Lower lobe of right lung (tissue), 2 donors: ENCODE measurements at places on chromosomes 12 and 14. TPM values are rescaled to one million over a fixed set of nuclear protein-coding genes. Genes with fewer than 3 reads are reported as not detected.

DNA sequence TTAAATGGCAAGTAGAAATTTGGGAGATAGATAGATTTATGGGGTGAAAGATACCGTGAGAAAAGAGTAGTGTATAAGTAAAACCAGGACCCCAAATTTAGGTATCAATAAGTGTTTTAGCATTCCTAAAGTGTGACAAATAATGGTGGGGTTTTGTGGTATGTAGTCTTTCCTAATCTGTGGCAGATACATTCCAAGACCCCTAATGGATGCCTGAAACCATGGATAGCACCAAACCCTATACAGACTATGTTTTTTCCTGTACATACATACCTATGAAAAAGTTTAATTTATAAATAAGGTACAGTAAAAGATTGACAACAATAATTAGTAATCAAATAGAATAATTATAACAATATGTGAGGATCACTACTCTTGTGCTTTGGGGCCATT is 14.4 kb upstream of the TCP11L2 start:
- no peak for DNase-seq
- H3K27me3 ChIP-seq = no peaks in the 10 kb centered on the region
- H3K27ac ChIP-seq = no peak overlapping the region

GRCh38 chr12:45407981-45408728 is 192.3 kb downstream of the ANO6 start:
- peaks cover 88% of the 10 kb centered on the region for H3K36me3 ChIP-seq
- H3K27ac ChIP-seq = no peak overlapping the region
- H3K4me3 ChIP-seq = no peak overlapping the region
- no peak for DNase-seq
- no peaks in the 10 kb centered on the region for H3K4me1 ChIP-seq

GRCh38 chr12:68673788-68674187 is 13.0 kb upstream of the NUP107 start:
- H3K4me1 ChIP-seq = no peaks in the 10 kb centered on the region
- H3K27me3 ChIP-seq = no peaks in the 10 kb centered on the region
- H3K36me3 ChIP-seq = no peaks in the 10 kb centered on the region
- no peak for DNase-seq

The RNASE4 gene
- 41.0 TPM for total RNA-seq

The SYCP3 gene
- total RNA-seq = 0.71 TPM

DNA sequence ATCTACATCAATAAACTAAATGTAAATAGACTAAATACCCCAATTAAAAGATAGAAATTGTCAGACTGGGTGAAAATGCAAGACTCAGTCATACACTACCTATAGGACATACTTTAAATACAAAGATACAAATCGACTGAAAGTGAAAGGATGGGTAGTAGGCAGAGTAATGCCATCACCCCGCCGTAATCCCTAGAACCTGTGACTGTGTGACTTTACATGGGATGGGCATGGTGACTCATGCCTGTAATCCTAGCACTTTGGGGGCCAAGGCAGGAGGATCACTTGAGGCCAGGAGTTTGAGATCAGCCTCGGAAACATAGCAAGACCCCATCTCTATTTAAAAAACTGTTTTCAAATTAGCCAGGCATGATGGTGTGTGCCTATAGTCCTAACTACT is 2.6 kb upstream of the EVL start:
- H3K4me3 ChIP-seq = no peak overlapping the region
- H3K36me3 ChIP-seq = no peaks in the 10 kb centered on the region
- no peaks in the 10 kb centered on the region for H3K27me3 ChIP-seq
- no peak for DNase-seq
- no peak overlapping the region for H3K27ac ChIP-seq
- H3K4me1 ChIP-seq = peaks cover 32% of the 10 kb centered on the region

DNA sequence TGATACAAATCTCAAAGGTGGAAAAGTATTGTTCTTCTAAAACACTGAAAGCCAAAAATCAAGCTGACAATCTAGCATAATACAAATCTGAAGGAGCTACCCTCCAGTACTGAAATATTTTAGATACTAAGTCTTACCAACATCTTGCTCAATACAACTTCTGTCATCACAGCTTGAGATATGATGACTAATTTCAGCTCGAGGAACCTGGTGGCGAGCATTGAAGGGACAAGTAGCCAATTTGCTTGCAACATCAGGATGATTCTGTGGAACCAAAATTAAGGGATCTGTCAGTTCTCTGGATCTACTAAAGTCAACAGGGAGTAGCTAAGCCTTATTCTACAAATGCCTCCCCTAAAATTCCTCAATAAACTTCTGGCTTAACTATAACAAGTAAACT is 10.4 kb downstream of the GTSF1 start:
- DNase-seq = no peak
- H3K4me3 ChIP-seq = no peak overlapping the region
- H3K27ac ChIP-seq = no peak overlapping the region
- no peaks in the 10 kb centered on the region for H3K36me3 ChIP-seq
- H3K4me1 ChIP-seq = no peaks in the 10 kb centered on the region

The SPRING1 gene
- 84.3 TPM for total RNA-seq
